ENCODE measurements at places on chromosomes 1 and 21.

DNA sequence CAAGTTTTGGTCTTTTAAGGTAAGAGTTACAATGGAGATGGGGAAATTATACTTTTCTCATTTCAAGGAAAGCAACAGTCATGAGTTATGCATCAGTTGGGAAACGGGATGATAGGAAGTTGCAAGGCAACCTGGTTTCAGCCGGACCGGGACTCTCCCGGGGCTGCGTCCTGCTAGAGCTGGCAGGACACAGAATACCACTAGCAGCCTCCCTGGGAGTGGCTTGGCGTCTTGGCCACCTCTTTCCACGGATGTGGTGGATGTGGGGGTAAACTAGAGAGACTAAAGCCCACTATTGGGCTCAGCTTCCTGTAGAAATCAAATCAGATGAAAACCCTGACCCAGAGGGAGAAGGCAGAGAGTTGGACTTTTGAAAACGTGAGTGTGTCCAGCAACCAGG lies 71.9 kb downstream of the ADARB1 start:
- DNase-seq, result no peak

DNA sequence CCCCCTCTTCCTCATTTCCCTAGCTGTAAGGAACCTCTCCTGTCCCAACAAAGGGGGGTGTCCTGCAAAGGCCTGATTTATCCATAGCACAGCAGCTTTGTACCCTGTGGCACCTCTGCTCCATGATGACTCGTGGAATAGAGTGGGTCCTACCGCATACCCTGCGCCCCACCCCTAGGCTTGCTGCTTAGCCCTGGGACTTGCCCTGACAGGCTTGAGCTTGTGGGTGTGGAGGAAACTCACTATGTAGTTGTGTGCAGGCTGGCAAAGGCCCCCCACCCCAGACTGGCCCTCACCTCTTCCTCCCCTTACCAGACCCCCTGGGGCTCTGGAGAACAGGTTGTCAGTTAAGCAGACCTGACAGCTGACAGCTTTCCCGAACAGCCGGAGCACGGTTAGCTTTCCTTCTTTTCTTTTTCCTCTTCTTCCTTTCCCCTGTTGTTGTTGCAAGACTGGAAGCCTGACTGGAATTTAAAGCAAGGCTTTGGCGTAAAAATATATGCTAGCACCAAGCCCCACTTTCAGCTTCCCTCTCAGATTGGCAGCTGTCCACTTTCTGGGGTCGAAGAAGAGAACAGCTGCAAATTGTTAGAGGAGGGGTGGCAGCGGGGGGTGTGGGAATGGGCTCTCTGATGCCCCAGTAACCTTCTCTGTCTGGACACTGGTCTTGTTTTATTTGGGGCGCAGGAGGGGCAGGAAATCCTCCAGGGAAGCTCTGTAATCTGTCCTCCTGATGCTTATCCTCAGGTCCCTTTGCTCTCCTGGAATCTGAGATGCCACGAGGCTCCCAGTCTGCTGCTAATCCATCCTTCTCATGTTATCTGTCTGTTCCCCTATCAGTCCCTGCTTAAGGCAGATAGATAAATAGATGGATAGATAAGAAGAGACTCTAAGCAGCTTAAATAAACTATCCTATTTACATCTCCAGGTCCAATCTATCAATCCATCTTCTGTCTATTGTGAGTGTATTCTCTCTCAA lies 134.6 kb downstream of the BRINP2 start:
- DNase-seq, result no peak

DNA sequence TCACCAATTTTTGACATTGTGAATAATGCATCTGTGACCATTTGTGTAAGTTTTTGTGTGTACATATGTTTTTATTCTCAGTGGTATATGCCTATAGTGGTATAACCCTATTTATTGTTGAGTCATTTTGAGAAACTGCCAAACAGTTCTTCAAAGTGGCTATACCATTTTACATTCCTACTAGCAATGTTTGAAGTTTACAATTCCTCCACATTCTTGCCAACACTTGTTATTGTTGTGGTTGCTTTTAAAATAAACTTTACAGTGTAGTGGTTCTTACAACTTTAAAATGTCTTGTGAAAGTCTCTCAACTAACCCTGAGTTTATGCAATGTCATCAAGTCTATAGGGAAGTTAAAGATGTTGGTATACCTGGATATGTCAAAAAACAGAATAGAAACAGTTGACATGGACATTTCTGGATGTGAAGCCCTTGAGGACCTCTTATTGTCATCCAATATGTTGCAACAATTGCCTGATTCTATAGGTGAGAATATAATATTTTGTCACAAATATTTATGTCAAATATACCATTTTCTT lies 219.4 kb downstream of the LRRC40 start:
- DNase-seq, result no peak

DNA sequence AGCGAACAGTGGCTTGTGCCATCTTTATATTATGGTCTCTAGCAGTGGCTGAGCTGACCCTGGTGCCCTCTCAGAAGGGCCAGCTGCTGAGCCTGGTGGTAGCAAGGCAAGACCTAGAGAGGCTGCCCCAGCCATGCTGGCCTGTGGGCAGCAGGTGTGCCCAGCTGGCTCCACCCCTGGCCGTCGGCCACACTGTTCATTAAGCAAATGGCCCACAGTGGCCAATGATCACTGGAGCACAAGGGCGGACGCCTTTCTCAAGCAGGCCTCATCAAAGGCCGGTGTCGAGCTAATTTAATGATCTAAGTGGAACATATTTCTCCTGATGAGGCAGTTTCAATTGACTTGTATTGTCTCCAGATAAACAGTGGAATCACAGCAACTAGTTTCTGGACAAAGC lies 89.4 kb downstream of the GRIK3 start:
- DNase-seq, result no peak

DNA sequence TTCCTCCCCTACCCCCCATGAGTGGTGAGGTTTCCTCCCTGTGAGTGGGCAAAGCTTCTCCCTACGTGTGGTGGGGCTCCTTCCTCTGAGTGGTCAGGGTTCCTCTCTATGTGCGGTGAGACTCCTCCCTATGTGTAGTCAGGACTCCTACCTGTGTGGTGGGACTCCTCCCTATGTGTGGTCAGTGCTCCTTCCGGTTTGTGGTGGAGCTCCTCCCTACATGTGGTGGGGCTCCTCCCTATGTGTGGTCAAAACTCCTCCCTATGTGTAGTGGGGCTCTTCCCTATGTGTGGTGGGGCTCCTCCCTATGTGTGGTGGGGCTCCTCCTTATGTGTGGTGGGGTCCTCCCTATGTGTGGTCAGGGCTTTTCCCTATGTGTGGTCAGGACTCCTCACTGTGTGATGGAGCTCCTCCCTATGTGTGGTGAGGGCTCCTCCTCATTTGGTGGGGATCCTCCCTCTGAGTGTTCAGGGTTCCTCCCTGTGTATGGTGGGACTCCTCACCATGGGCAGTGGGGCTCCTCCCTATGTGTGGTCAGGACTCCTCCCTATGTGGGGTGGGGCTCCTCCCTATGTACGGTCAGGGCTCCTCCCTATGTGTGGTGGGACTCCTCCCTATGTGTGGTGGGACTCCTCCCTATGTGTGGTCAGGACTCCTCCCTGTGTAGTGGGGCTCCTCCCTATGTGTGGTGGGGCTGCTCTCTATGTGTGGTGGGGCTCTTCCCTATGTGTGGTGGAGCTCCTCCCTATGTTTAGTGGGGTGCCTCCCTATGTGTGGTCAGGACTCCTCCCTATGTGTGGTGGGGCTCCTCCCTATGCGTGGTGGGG lies 29.1 kb downstream of the PRSS38 start:
- no peak for DNase-seq

GRCh38 chr21:26047279-26047967 lies 123.1 kb downstream of the APP start:
- DNase-seq, result no peak

- DNase-seq, result no peak
Measured at GRCh38 chr1:47771751-47772150, 225.4 kb downstream of the TRABD2B start.

GRCh38 chr1:113452921-113453770 lies 62.8 kb downstream of the MAGI3 start:
- DNase-seq, result no peak

- no peak for DNase-seq
Measured at GRCh38 chr1:29673669-29674626, 437.6 kb downstream of the PTPRU start.

DNA sequence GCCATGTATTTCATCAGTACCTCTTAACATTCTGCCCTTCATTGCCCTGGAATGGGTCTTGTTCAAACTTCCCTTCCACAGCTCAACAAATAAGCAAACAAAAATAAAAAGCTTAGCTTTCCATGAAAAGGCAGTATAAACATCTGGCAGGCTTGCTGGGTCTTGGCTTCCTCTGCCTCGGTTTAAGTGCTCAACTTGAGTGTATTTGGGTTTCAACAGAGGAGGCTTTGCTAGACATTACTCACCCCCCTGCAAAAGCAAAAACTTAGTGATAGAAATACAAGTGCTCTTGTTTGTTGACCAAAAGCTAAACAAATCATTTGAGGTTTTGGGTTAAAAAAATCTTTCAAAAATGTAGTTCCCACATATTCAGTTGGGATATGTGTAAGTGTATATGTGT lies 518.5 kb downstream of the PLPP3 start:
- no peak for DNase-seq

GRCh38 chr1:17561561-17561985 lies 22.1 kb downstream of the ARHGEF10L start:
- no peak for DNase-seq

DNA sequence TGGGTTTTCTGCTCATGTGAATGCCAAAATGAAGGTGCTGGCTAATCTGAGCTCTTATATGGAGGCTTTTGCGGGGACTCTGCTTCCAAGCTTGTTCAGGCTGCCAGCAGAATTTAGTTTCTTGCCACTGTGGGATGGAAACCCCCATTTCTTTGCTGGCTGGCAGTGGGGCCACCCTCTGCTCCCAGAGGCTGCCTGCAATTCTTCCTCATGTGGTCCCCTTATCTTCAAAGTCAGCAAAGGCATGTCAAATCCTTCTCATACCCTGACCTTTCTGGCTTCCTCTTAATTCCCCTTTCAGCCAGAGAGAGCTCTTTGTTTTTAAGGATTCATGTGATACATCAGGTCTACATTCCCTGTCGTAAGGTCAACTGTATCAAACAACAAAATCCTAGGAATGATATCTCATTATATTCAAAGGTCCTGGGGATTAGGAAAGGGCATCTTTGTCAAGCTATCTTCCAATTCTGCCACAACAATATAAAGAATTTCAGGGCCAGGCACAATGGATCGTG lies 5.2 kb upstream of the GPR161 start:
- DNase-seq, result no peak

DNA sequence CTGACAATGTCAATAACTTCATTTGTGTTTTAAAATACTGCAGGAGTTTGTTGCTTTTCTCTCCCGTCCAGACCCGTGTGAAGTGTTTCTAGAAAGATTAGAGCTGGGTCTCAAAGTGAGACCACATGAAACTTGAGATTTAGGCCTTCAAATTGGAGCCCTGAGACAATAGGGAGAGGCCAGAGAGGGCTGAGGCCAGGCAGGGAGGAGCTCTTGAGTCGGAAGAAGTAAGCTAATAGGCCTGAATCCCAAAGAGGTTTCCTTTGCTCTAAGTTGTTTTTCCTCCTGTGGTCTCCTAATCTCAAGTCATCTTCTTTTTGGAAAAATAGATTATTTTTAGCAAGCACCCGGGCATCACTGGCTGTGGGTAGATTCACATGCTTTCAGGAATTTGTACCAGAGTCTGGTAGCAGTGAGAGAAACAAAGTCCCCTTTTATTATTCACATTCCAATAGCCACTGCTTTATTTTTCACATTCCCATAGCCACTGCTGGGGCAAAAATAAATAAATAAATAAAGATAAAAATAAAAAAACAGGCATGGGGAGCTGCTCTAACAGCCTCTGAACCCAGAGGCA lies 25.6 kb downstream of the CD244 start:
- no peak for DNase-seq

DNA sequence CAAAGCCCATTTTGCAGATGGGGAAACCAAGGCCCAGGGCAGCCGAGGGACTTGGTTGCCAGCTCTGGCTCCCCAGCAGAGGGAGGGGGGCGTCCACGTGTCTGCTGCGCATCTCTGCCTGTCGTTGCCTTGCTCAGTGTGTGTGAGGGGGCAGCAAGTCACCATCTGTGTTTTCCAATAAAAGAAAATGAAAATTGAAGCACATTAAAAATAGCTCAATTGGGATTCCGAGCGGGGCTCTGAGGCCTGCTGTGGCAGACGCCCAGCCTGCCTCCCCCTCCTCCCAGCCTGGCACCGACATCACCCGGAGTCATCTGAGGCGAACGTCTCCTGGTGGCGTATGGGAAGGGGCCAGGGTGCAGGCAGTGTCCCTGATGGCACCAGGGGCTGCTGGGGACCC lies 51.2 kb downstream of the EPHB2 start:
- DNase-seq, result no peak

DNA sequence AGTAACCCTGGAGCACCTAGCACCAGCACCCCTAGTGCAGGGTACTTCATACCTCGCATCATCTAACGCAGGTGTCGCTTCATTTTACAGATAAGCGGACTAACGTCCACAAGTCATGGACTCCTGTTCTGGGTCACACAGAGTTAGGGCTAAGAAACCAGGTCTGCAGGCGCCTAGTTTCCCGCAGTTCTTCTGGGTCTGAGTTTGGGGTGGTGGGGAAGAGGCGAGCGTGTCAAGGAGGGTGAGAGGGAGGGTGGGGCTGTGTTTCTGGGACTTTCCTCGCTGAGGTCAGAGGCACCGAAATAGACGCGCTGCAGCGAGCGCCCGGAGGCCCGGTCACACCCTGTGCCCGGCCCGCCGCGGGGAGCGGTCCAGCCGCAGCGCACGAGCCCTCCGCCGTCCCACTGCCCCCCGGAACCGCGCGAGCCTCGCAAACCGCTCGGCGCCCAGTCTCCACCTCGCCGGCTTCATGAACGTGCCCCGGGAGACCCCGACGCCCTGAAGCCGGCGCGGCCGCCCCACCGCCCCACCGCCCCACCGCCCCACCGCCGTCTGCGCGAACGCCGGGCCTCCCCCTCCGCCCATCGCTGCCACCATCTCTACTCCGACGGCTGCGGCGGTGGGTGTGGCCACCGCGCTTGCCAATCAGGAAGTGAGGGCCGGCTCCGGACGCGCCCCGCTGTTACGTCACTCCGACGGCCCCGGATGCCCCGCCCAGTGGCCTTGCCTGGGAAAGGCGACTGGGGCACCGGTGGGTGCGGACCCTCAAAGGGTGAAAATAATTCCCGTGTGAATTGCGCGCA lies 12.3 kb downstream of the IFI6 start:
- DNase-seq, result peak; percentile 93

DNA sequence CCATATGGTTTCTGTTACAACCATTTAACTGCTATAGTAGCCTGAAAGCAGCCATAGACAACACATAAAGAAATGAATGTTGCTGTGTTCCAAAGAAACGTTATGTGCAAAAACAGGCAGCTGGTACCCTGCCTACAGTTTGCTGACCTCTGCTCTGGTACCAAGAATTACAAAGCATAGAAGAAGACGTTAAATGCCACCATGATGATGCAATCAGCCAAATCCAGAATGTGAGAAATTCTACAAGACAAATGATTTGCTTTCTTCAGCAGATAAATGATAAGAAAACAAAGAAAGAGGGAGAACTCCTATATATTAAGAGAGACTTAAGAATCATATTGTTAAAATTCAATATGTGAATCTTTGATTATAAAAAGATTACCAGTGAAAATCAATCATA lies 97.8 kb upstream of the PDE4B start:
- no peak for DNase-seq

- no peak for DNase-seq
Measured at GRCh38 chr1:197510691-197511378, 242.8 kb downstream of the CRB1 start.

GRCh38 chr21:44687671-44688070 lies 5.7 kb upstream of the KRTAP12-1 start:
- no peak for DNase-seq

- no peak for DNase-seq
Measured at GRCh38 chr1:107804741-107805140, 160.2 kb downstream of the VAV3 start.

All from activated CD4-positive, alpha-beta memory T cell treated with anti-CD3 and anti-CD28 coated beads for 36 hours (primary cell).